ENCODE measurements at places on chromosomes 16 and 17.

- no peak for DNase-seq
These were observed 3.6 kb downstream of the SCRN2 start for GRCh38 chr17:47837401-47838039.

DNA sequence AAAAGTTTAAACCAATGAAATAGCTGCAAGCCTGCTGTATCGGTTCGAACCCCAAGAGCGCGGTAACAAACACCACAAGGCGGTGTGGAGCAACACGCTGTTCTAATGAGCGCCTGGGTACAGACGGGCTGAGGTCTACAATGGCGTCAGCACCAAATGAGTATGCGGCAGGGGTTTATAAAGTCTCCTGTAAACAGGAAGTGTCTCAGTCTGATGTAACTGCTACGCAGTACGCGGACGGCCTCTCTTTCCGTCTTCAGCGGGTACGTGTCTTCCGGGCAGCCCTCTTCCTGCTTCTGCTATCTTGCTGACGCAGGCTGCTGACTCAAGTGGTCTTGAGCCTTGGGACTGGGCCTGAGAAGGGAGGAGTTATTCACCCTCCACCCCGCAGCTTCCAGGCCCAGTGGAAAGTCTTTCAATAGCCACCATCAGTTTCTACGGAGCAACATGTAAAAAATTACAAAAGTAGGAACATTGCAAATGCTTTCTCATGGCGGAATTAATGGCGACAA lies 40.5 kb upstream of the KCNJ2 start:
- no peak for DNase-seq

DNA sequence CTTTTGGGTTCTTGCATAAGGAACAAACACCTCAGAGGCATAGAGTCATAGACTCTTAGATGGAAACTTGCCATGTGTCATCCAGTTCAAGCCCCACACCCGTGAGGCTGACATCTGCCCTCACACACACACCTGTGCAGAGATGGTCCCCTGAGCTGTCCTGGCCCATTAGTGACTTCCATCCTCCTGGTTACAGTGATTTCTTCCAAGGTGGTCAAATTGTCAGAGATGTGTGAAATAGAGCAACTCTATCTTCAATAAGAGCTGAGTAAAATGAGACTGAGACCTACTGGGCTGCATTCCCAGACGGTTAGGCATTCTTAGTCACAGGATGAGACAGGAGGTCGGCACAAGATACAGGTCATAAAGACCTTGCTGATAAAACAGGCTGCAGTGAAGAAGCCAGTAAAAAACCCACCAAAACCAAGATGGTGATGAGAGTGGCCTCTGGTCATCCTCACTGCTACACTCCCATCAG lies 342.2 kb upstream of the TNRC6C start:
- no peak for DNase-seq

GRCh38 chr17:72466199-72466598 lies 345.4 kb downstream of the SOX9 start:
- DNase-seq: no peak

- no peak for DNase-seq
These were observed 41.2 kb downstream of the HELZ start for GRCh38 chr17:67203818-67204217.

DNA sequence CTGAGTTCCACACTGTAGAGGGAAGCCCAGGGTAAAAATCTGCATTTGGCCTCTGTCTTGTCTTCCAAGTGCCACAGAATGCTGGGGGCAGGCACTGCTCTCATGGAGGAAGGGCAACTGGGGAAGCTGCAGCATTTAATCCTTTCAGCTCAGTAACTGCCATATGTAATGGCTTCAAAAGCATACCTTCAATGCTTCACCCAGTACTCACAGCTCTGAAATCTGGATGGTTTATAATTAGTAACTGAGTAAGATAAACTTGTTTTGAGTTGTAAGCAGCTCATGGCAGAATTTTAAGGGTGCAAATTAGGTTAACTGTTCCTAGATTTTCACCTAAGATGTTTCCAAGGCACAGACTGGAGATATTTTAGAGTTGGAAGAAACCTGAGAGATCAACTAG lies 24.5 kb downstream of the PMP22 start:
- DNase-seq: no peak

Measured in SIG-M5 (cell line).